ENCODE measurements at places on chromosomes 5 and 9.

DNA sequence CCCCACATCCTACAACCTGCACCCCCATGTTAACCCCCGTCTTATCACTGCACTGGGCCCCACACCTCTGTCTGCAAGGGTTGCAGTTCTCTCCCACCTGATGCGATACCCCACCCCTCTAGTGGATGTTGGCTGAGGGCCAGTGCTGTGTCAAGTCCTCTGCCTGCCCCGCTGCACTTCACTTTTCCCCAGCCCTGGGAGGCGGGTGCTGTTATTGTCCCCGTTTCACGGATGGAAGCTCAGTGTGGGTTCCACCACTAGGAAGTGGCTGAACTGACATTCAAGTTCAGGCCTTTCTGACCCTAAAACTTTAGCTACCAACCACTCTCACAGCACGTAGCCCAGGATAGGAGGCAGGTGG is 3.5 kb downstream of the SNCB start:
- DNase-seq = no peak

- no peak for DNase-seq
Measured at GRCh38 chr5:134189031-134189430, 12.3 kb upstream of the SKP1 start.

GRCh38 chr9:125099816-125100215 is 43.5 kb downstream of the SCAI start:
- no peak for DNase-seq

GRCh38 chr5:72305194-72306142 is 14.6 kb downstream of the MRPS27 start:
- DNase-seq = no peak

DNA sequence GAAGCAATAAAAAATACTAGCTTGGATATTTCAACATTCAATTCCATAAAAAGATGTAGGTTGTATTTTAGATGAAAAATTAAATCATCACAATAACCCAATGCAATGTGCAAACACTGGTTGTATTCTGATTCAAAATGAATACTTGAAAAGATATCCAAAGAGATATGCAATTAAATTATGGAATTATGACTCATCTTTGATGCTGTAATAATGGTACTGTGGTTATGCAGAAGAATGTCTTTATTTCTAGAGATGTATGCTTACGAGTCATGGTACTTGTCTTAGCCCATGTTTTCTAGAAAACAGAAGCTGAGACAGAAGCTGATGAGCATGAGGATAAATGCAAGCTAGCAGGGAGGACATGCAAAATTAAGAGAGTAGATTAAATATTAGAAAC is 1941.4 kb upstream of the NUDT12 start:
- no peak for DNase-seq

GRCh38 chr9:132295181-132295580 is 59.6 kb downstream of the SETX start:
- DNase-seq = no peak
